ENCODE measurements at places on chromosomes 1 and 21. TPM values are rescaled to one million over a fixed set of nuclear protein-coding genes. Genes with fewer than 3 reads are reported as not detected.

GRCh38 chr1:12088607-12089006 lies 25.5 kb downstream of the TNFRSF8 start:
- no peak for DNase-seq

- DNase-seq: no peak
Observed at GRCh38 chr1:19483261-19483660, 2.1 kb downstream of the CAPZB start.

GRCh38 chr1:21931171-21932093 lies 5.7 kb downstream of the HSPG2 start:
- DNase-seq: no peak

The PBX1 gene
- total RNA-seq: 10.0 TPM

The SLC1A7 gene
- not detected for total RNA-seq

The SLC22A15 gene
- 11.5 TPM for total RNA-seq
